Stimulated activated CD4-positive, alpha-beta T cell treated with anti-CD3 and anti-CD28 coated beads, TNF-alpha, amount 100 ng/mL, for 4 hours (primary cell): ENCODE measurements at places on chromosomes 2 and 18.

DNA sequence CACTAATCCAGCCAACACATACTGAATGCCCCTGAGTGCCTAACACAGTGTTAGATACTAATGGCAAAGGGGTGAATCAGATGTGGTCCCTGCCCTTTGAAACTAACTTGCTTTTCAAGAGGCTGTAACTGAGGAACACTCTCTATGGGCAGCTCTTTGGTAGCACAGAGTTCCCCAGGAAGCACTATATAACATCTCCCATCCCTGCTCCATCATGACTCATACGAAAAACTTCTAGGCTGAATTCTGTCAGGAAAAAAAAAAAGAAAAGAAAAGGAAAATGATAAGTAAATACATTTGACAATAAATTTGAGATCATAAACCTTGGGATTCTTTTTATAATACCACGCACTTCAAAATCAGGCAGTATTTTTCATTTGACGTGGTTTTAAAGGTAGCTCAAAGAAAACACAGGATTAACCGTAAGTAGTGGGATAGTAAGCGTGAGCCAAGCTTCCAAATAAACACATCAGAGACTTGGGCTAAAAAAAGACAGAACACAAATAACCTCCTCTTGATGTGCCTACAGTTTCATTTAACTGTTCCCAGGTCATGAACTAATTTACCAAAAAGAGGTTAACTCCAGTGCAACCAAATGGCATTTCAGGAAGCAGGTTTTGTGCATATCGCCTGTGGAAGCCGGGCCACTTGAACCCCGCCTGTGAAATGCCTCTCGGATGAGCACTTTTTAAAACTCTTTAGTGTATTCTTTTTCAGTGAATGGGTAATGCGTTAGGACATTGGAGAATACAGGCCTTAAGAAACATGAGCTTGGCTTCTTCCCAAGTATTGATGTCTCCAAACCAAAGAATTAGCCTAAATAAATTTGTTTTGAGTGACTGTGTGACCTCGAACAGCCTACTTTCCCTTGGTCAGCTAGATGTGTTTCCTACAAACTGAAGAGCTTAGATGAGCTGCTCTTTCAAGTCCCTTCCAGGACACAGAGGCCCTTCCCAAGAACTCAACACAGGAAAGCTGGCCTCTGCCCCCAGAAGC lies 42.0 kb downstream of the RDH14 start:
- no peak for DNase-seq

DNA sequence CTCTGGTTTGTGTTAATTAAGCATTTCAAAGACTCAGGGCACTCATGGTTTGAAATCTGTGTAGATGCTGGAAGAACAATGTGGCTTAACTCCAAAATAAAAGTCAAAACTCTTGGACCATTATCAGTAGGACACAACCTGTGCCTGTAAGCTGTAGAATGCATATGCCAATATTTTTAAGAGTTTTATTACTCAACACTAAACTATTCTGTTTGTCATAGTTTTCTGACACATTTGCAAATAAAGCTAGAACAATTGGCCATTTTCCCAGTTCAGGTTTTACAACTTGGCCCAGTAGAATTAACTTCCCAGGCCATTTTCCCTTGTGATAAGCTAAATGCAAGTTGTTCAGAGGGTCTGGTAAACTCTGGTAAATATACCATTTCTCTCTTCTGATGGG lies 713.1 kb downstream of the CBLN2 start:
- no peak for DNase-seq

DNA sequence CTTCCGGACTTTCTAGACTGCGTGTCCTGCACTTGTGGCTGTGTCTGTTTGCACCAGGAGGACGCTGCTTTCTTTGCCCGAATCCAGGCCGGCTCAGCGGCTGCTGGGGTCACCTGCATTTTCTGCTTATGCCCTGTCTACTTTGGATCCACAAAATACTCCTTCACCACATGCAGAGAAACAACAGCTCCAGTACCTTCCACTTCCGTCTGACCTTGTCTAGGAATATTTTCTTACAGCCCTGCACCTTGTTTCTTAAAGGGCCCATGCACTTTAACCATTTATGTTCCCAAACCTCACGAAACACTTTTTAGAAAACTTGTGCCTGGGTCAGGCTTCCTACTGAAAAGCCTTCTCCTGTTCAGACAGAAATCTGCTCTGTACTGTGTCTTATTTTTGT lies 129.4 kb upstream of the NCK2 start:
- DNase-seq, result no peak

GRCh38 chr2:104250635-104251034 lies 603.3 kb upstream of the POU3F3 start:
- no peak for DNase-seq

- DNase-seq, result no peak
These were observed 53.4 kb downstream of the BOLA3 start for GRCh38 chr2:74094291-74094690.

- no peak for DNase-seq
These were observed 17.0 kb downstream of the COL4A4 start for GRCh38 chr2:227147023-227147422.

- no peak for DNase-seq
These were observed at the start of gene CCBE1 for GRCh38 chr18:59697236-59697932. Gene CCBE1 (minus strand): TSS chr18:59697423.

- DNase-seq, result no peak
These were observed 284.4 kb upstream of the RGPD4 start for GRCh38 chr2:107542314-107542740.

DNA sequence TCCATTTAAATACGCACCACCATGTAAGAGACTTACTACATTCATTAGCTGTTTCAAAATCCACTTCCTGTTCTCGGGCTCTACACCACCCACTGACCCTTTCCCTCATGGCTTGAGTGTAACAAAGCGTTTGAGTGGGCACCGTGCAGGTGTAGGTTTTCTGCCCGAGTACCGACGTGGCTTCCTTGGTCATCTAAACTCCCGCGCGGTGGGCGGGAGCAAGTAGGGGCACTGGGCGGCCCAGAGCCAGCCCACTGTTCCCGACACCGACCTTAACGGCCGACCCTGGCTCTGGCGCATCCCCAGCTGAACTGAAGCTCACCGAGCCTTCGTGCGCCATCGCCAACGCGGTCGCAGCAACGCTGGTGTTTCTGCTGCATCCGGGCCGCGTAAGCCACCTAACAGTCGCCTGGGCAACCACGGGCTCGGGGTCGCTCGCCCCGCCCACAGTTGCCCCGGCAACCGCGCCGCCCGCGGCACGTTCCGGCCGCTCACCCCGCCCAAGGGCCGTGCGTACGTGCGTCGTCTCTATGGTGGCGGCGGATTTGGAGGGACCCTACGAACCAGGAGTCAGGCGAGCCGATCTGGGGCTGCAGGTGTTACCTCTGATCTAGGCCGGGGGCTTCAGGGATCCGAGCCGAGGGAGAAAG lies at the start of the genes C2orf81 and WDR54:
C2orf81 (minus strand) TSS at position 399 of the 650 bp plus-strand sequence; CDS start at position 340, 59 bp downstream.
WDR54 (plus strand) TSS at position 510 of the 650 bp plus-strand sequence. CDS start 424 bp downstream, outside the sequence.
- peak; percentile 88 for DNase-seq

GRCh38 chr18:54257015-54257414 lies 12.3 kb upstream of the POLI start:
- DNase-seq, result no peak

GRCh38 chr2:118975133-118975532 lies 33.1 kb downstream of the MARCO start:
- DNase-seq, result no peak

DNA sequence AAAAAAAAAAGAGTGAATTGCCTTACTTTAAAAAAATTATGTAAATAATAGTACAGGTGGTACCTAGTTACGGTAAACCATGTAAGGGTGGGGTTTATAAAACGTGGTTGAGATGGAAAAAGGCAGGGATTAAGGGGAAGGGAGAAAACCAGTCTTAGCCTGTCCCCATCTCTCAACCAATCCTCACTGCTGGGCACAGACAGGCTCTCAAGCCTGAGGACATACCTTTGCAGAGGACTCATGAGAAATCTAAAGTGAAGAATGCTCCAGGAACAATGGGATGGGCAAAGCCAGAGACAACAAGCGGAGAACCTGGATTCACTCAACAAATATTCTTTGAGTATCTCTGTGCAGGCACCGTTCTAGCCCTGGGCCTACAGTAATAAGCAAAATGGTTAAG lies 3.4 kb upstream of the IGFBP2 start:
- no peak for DNase-seq

DNA sequence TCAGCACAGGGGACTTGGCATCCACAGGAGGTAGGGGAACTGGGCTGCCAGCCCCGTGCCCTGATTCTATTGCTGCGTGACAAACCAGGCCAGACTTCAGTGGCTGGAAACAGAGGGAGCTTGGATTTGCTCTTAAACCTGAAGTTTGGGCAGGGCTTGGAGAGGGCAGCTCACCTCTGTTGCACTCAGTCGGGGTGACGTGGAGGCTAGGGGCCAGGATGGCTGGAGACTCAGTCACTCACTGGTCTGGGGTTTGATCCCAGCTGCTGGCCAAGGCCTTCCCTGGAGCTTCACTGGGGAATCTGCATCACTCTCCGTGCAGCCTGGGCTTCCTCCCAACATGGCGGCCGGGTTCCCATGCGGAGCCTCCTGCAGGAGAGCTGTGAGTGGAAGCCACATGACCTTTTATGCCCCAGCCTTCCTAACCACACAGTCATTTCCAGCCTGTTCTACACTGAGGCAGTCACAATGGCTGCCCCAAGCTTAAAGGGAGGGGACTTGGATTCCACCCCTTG lies 175.2 kb upstream of the HDAC4 start:
- DNase-seq, result no peak

DNA sequence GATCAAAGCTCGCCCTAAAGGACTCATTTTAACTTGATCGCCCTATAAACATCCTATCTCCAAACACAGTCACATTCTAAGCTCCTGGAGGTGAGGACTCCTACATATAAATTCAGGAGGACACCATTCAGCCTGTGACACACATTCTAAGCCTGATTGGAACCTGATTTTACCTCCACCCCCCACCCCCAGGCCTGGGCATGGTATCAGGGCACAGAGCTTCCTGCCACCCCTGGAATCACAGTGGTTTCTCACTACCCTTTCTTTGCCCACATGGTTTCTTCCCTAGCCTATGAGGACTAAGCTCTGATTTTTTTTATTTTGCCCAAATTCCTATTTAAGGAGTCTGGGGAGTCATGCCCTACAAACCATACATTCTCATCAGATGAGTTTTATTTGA lies 428.1 kb upstream of the ID2 start:
- no peak for DNase-seq

GRCh38 chr2:5549771-5550170 lies 142.4 kb upstream of the SOX11 start:
- no peak for DNase-seq
